ENCODE measurements at places on chromosomes 16 and 17. TPM values are rescaled to one million over a fixed set of nuclear protein-coding genes. Genes with fewer than 3 reads are reported as not detected.

DNA sequence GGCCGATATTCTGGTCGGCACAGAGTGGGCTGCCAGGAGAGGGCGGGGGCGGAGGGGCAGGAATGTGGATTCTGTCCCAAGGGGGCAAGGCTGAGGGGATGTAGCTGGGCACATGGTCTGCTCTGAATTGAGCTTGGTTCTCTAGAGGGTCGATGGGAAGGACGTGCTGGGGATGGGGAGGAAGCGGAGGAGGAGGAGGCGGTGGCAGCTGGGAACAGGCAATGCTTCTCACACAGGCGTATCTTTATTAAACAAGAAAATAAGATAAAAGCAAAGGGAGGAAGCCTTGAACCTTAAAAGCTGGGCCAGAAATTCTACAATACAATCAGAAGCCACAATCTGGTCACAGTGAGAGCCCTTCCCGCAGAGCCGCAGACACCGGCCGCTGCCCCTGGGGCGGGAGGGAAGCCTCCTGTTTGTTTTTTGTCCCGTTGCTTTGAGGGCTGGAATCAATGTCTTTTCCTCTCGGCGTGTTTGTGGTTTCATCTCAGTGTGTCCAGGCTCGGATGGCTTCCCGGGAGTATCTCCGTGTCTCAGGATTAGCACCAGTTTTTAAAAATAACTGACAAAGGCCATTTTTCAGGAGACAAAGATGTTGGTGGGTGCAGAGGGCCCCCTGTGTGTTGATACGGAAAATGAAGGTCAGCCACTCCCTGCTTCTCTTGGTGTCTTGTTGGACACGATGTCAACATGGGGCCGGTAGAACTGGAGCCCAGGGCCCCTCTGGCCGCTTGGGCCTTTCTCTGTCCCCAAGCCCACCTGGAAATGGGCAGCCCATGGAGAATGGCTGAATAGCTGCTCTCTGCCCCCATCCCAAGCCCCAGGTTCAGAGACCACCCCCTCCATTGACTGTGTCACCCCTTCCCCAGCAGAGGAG, 12.3 kb upstream of the SLC7A5 start:
- no peak for DNase-seq

DNA sequence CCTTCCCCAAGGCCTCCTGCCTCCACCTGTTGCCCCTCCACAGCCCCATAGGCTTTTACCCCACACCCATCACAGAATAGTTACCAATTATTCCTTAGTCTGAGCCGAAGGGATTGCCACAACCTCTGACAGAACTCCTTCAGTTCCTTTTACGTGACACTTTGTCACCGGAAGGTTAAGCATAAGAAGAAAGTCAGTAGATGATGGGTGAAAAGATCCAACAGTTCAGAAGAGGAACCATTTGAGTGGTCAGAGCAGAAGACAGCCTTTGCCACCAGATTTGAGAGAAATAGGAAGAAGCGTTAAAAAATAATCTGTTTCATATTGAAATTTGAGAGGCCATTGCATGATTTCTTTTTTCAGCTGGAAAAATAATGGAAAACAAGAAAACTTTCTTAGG, 1.2 kb downstream of the SRR start:
- no peak for DNase-seq

SPHK1 gene
- 3.1 TPM for total RNA-seq

GRCh38 chr17:28550858-28551257, 1.6 kb downstream of the UNC119 start:
- DNase-seq: no peak

TPSB2 gene
- total RNA-seq: not detected

DNA sequence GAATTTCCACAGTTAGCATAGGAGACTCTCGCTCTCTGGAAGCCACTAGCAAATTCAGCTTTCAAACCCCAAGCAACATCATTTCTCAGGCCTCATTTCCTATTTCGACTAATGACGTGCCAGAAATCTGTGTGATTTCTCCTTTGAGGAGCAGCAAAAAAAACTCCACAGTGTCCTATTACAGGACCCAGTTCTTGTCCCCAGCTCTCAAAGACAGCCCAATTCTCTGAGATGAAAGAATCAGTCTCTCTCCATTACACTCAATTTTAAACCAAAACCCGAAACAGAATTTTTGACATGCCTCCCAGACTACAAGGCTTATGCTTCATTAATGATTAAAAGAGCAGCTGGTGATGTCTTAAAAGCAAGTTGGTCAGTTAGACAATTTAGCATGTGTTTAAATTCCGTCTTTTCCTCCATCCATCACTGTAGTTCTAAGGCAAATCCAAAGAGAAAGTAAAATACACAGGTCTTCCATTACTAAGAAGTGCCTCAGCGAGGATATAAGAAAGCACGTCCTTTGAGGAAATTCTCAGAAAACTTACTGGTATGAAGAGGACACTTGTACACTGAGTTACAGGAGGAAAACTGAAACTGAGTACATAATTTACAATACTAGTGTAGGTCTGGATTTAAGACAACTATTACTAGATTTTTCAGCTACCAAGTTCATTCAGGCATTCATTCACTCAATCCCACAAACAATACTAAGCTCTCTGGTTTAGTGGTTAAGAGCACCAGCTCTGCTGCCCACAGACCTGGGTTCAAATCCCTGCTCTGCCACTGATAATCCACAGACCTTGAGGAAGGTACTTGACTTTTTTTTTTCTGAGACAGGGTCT, 12.5 kb downstream of the TOM1L2 start:
- no peak for DNase-seq

CD300H gene
- total RNA-seq: not detected

DNA sequence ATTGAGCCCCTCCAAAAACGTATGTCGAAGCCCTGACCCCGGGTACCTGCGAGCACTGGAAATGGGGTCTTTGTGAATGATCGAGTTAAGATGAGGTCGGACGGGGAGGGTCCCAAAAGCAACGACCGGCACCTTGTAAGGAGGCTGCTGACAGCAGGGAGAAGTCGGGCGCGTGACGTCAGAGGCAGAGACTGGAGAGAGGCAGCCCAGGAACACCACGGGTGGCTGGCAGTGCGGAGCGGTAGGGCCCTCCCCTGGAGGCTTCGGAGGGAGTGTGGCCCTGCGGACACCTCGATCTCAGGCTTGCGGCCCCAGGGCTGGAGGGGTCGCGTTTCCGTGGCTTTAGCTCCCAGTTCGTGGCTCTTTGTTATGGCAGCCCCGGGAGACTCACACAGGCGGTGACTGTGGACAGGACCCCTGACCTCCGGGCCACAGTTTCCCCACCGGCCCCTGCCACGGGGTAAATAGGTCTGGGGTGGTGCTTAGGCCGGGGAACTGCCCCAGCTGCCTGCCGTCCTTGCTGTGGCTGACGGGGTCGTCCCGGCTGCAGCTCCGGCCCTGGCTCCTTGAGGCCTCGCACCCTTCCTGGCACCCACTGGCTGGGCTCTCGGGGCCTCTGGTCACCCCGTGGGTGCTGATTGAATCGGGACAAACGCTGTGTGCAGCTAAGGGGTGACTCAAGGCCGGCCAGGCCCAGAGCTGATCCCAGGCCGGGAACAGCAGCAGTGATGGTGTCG, 10.6 kb upstream of the SSTR5 start:
- DNase-seq: no peak

Data from glutamatergic neuron (in vitro differentiated cells).